Testis (tissue), 5 donors: ENCODE measurements at places on chromosomes 3 and 15. TPM values are rescaled to one million over a fixed set of nuclear protein-coding genes. Genes with fewer than 3 reads are reported as not detected.

- no peaks in the 10 kb centered on the region for H3K4me1 ChIP-seq
- no peak overlapping the region for H3K27ac ChIP-seq
- H3K27me3 ChIP-seq, result no peaks in the 10 kb centered on the region
- H3K36me3 ChIP-seq, result no peaks in the 10 kb centered on the region
These were observed 509.3 kb downstream of the ROBO1 start for GRCh38 chr3:79258479-79258878.

DNA sequence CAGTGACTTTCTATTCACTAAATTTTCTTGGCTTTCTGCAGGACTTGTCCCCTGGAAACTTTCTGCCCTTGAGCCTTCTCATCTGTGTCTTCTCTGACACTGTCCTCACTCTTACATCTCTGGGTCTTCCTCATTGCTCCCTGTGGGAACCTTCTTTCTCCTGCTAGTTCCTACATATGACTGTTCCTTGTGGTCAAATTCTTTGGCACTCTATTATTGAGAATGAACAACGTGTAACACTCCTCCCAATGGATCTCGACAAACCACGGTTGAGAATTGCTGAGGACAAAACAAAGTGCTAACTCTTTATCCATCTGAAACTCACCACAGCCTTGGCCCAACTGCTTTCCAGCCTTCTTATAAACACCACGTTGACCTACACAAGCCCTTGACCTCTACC is 3.5 kb upstream of the FAM81A start:
- no peak for DNase-seq
- H3K27me3 ChIP-seq, result no peaks in the 10 kb centered on the region
- H3K4me3 ChIP-seq, result no peak overlapping the region
- no peaks in the 10 kb centered on the region for H3K36me3 ChIP-seq

DNA sequence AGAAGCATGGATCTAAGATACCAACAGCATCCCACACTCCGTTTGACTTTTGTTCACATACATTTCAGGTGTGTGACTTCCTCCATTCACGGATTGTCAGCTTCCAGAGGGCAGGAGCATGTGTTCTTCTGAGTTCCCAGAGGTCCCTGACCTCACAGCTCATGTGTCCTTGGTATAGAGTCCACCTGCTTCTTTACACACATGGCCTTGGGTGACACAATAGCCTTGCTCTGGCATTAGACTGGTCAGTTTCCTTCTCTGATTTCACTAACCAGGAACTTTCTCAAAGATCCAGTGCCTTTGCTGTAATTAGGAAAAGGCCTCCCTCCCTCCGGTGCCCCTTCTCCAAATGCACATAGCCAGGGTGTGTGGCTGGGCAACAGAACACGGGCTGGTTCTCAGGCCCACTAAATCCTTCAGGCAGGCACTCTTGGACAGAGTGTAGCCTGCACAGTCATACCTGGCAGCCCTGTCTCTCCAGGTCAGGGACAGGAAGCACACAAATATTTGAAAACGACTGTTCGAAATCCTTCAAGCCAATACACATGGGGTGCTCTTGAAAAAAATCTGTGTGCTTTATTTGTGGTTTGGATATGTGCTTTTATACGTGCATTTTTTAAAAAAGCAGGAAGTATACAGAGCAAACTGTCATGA is 81.1 kb downstream of the TRIM42 start:
- no peaks in the 10 kb centered on the region for H3K4me1 ChIP-seq
- no peaks in the 10 kb centered on the region for H3K36me3 ChIP-seq
- H3K4me3 ChIP-seq, result no peak overlapping the region

DNA sequence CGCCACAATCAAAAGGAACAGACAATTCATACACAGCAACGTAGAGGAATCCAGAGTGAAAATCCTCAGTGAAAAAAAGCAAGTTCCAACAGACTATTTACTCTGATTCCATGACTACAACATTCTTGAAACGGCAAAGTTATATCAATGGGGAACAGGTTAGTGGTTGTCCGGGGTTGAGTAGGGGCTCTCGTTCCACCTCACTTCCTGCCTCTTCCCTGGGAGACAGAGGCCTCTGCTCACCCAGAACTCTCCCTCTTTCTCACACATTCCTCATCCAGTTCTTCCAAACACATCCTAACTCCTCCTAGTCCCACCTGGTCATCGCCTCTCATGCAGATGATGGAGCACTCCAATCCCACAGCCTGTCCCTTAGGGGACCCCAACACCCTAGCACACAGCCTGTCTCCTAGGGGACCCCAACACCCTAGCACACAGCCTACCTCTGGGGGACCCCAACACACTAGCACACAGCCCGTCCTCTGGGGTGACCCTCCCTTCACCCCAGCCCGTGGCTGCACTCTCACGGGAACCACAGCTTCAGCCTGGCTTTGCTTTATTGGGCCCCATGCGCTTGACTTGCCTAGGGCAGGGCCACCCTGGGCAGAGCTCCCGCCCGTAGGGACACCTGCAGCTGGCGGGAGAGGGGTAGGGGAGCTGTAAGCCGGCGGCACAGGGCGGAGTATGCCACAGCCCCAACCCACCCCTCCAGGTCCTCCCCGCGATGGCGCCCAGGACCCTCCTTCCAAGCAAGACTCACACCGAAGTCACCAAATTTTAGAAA is 5.2 kb downstream of the OCA2 start:
- no peak overlapping the region for H3K4me3 ChIP-seq
- H3K27ac ChIP-seq, result no peak overlapping the region
- H3K36me3 ChIP-seq, result no peaks in the 10 kb centered on the region
- H3K4me1 ChIP-seq, result peaks cover 20% of the 10 kb centered on the region
- no peaks in the 10 kb centered on the region for H3K27me3 ChIP-seq
- no peak for DNase-seq

- no peaks in the 10 kb centered on the region for H3K4me1 ChIP-seq
- H3K4me3 ChIP-seq, result no peak overlapping the region
- no peak overlapping the region for H3K27ac ChIP-seq
- H3K36me3 ChIP-seq, result no peaks in the 10 kb centered on the region
- no peak for DNase-seq
- no peaks in the 10 kb centered on the region for H3K27me3 ChIP-seq
These were observed 110.1 kb downstream of the MOBP start for GRCh38 chr3:39577541-39577940.

DNA sequence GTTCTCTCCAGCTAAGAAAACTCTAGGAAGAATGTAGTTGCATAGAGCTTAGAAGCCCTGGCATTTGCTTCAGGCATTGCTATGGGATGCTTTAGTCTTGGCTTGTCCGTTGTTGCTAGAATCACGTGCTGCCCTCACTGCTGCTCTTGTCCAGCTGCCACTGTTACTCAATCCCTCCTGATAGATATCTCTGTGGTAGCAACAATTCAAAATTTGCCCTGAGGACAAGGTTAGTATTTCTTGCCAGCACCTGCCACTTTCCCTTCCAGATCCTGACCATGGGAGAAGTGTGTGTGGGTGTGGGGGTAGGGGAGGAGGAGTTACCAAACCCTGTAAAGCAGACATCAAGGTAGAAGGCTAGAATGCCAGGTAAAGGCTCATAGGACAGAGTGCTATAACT is 113.8 kb downstream of the PPM1L start:
- no peaks in the 10 kb centered on the region for H3K27me3 ChIP-seq
- no peak overlapping the region for H3K27ac ChIP-seq
- H3K4me1 ChIP-seq, result no peaks in the 10 kb centered on the region
- H3K36me3 ChIP-seq, result no peaks in the 10 kb centered on the region
- no peak for DNase-seq
- H3K4me3 ChIP-seq, result no peak overlapping the region

The UCN2 gene
- 1.2 TPM for total RNA-seq

The XPC gene
- total RNA-seq, result 54.1 TPM
